ENCODE measurements at places on chromosomes 2 and 18.

DNA sequence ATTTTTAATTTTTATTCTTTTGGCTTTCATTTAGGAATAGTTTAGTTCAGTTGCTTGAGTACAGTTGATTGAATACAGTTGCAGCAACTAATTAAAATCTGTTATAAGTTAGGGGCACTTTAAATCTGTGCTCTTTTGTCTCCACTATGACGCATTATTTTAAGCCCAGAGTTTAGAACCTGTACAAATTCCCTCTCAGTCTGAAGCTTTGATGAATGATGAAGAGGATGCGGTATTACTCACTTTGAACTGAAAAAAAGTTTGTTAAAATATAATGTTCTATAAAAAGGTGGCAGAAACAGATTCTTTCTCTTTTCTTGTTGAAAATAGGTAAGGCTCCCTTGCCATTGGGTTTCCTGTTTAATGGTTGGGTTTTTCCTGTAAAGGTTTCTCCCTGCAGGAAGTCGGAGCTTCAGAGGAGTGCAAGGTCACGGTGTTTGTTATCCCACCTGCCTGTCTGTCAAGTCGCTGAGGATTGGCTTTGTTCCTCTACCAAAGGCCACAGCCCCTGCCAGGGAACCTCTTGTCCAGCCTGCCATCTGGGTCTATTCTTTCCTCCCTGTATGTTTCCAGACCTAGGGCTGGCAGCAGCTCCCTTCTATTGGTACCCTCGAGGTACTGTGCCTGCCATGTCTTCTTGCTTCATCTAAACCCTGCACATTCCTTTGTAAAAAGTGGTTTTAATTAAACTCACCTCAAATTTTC lies 43.8 kb upstream of the FN1 start:
- no peak for DNase-seq

DNA sequence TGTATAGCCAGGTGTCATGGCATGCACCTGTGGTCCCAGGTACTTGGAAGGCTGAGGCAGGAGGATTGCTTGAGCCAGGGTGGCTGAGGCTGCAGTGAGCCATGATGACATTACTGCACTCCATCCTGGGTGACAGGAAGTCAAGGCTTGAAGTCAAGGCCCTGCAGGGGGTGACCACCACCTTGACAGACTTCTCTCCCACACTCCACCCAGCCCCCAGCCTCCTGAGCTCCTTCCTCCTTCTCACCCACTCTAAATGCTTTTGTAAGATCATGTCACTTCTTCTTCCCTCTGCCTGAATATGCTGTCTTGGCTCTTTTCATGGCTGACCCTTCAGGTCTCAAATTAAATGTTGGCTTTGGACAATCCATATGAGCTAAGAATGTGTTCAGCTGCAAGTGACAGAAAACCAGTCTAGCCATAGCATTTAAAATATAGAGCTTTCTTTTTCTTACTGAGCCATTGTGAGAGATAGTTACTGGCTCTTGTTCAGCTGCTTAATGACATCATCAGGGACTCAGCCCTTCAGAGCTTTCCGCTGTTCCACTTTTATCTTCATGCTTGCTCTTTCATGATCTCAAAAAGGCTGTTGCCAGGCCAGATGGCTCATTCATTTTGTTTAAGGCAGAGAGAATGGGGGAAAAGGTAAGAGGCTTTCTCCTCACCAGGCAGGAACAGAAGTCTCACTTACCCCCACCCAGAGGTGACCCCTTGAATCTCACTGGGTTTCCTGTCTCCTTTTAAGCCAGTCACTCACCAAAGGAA lies 36.7 kb upstream of the TTC39C start:
- no peak for DNase-seq

GRCh38 chr2:168028362-168028761 lies 219.0 kb downstream of the STK39 start:
- no peak for DNase-seq

- DNase-seq = peak; percentile 52
Measured at GRCh38 chr2:84781942-84782716, 98.8 kb downstream of the TRABD2A start.

DNA sequence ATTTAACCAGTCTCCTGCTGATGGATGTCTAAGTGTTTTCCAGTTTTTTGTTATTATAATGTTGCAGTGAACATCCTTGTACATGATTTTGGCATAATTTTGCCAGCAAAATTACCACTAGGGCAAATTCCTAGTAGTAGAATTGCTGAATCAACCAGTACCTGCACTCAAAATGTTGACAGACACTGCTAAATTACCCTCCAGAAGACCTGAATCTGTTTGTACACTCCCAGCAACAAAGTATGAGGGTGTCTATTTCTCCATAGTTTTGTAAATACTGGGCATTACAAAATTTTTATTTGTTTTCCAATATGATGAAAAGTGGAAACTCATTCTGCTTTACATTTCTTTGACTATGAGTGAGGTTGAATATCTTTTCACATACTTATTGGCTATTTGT lies 11.2 kb upstream of the MAT2A start:
- no peak for DNase-seq

DNA sequence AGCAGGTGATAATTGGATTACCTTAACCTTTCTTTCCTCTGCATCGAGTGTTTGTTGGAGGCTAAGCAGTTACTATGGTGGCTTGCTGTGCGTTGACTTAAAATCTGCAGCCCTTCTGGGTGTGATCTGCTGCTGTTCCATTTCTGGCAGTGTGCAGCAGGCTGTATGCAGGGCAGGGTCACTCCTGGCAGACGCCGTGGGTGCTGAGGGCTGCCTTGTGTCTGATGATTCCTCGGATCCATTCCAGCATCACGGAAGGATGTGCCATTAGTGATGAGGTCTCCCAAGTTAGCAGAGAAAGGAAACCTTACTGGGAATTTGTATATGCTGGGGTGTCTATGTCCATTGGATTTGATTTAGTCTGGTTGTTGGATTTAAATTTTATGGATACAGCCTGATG lies 310.8 kb downstream of the AGAP1 start:
- DNase-seq = no peak

DNA sequence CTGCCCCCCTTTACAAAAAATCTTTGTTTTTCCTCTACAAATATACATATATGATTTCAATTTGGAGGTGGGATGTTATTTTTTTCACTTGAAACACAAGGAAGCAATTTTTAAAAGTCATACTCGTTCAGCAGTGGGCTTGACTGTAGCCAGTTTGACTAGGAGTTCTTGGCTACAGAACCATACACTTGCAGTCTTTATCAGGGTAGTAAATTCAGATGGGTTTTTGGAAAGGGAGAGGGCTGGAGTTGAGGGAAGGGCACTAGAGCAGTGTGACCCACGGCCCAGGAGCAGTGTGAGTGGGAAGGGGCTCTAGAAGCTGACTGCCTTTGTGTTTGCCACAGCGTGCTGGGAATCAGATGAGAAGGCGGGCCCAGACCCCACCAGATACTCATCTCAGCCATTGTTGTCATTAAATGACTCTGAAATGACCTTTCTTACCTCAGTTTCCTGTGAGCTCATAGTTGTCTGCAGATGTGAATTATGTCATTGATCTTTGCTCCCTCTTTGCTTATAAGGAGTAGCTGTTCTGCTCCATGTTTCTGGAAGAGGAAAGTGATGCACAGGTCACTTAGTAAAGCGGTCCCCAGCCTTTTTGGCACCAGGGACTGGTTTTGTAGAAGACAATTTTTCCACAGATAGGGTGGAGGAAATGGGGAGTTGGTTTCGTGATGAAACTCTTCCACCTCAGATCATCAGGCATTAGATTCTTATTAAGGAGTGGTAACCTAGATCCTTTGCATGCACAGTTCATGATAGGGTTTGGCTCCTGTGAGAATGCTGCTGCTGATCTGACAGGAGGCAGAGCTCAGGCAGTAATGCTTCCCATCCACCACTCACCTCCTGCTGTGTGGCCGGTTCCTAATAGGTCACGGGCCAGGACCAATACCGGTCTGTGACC lies 116.8 kb downstream of the SPTBN1 start:
- DNase-seq = peak; percentile 62

DNA sequence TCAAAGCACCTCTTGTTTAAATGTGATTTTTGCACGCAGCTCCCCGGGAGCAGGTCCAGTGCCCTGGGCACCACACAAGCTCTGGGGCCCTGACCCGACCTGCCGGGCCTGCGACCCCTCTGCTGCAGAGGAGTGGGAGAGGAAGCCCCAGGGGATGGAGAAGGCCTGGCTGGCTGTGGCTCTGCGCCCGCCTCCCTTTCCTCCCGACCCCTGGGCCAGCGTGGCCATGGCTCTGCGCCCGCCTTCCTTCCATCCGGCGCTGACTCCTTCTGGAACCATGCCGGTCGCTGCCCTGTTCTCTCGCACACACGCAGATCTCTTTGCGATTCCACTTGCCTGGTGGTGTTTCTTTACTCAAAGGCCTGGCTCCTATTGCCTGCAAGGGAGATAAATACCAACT lies 166.5 kb upstream of the SALL3 start:
- DNase-seq = no peak

GRCh38 chr2:46328829-46329228 lies 31.6 kb downstream of the EPAS1 start:
- DNase-seq = no peak

DNA sequence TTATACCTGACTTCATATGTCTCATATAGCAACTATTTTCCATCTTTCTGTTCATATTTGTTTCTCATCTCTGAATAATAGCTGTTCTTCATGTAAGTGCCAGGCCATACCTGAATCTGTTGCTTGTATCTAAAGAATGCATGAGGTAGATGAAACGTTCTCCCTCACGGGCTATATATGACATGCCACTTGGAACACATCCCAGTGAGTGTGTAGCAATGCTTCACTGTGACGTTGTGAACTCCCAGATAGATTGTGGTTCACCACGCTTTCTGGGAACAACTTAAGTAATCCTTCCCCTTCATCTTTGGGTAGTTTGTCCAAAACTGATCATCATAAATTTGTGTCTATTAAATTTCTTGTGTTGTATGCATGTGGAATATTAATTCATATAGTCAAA lies 60.1 kb downstream of the RDH14 start:
- no peak for DNase-seq

- DNase-seq = no peak
Measured at GRCh38 chr2:1728821-1729220, 15.5 kb downstream of the PXDN start.

DNA sequence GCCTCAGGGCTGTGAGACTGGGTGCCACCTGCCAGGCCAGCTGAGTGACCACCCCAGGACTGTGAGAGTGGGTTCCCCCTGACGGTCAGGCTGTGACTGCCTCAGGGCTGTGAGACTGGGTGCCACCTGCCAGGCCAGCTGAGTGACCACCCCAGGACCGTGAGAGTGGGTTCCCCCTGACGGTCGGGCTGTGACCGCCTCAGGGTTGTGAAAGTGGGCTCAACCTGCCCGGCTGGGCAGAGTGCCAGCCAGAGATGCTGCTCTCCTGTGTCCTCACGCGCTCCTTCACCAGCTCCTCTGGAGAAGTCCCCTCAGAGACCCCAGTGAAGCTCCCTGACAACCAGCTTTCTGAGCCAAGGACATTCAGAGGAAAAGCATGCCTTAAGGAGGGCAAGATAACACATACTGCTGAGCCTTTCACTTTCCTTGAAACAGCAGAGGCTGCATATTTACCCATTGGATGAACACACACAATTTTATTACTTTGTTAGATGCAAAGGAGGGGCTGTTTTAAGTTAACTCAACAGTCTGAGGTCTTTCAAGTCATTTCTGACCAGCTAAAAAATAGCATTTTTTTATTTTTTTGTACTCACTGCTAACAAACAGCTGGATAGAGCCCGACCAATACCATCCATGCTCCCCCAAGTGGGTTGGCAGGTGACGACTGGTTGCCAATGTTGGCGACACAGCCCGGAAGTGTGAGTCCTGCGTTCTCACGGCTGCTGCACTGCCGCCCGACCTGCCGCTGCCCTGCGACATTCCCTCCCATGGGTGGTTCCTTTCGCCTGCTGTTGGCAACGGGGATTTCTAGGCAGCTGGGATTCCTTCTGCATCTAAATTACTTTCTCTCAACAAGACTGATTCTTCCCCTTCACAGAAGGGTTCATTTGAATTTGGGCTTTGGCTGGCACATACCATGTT lies 70.7 kb downstream of the NDUFA10 start:
- peak; percentile 36 for DNase-seq

- no peak for DNase-seq
Measured at GRCh38 chr2:232535761-232536530, 3.5 kb upstream of the CHRNG start.

DNA sequence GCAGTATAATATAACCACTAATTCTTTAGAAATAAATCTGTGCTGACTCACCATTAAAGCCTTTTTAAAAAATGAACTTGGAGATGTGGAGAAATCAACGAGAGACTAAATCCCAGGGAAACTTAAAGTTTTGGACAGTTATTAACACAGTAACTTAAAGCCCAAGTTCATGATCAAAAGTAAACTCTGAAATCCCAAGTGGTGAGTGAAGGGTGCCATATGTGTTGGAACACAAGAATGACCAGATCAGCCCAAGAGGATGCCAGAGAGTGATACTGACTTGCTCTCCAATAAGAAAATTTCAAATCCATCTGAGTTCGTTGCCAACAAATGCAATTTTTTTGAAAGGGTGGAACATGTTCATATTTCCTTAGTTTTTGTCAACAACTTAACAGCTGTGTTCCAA lies 838.1 kb upstream of the ACVR2A start:
- DNase-seq = no peak

DNA sequence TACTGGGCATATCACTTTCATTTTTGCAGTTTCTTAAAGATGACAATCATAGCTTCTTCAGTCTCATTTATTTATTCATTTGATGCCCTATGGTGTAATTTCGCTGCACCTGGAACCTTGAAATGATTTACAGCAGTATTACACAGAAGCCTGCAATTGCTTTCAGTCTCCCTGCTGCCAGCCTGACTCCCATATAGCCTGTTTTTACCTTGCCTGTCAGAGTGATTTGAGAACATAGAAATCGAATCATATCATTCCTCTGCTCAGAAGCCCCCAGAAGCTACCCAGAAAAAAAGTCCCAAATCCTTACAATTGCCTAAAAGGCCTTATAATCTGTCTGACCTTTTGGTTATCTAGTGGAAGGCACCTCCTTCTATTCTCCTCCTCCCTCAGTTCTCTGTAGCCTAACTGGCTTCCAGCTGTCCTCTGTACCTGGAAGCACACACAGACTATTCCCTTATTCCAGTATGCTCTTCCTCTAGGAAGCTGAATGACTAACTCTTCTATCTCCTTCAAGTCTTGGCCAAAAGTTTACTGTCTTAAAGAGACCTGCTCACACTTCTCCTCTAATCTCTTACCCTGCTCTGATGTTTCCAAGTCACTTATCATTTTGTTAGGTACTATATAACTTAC lies 12.6 kb downstream of the SCN3A start:
- no peak for DNase-seq

- no peak for DNase-seq
Measured at GRCh38 chr18:28757466-28758008, 580.6 kb upstream of the CDH2 start.

GRCh38 chr2:47360283-47360682 lies 42.7 kb upstream of the MSH2 start:
- no peak for DNase-seq

- no peak for DNase-seq
Measured at GRCh38 chr2:85911814-85912692, 23.3 kb upstream of the ST3GAL5 start.

GRCh38 chr2:229098801-229099200 lies 172.3 kb downstream of the PID1 start:
- DNase-seq = no peak

DNA sequence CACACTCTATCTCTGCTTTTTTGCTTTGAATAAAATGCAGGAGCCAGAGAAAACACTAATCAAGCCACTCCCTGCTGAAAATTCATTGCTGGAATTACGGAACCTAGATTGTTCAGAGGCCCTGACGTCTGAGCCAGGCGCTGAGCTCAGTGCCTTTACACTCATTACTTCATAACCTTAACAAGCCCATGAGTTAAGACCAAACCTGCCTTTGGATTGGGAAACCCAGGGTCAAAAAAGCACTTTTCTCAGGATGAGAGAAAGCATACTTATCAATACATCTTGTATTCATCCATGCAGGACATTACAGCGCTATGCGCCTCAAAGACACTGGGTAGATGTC lies 762 bp downstream of the INO80C start:
- DNase-seq = no peak

All from CD8-positive, alpha-beta memory T cell (primary cell).